HCT116 (cell line): ENCODE measurements at places on chromosomes 1 and 21.
A peak's percentile ranks its signal among the peaks of the same experiment; 100 is the strongest.

GRCh38 chr1:190906206-190906725 is 428.6 kb upstream of the BRINP3 start:
- DNase-seq = no peak

GRCh38 chr1:101175466-101175865 is 61.4 kb upstream of the S1PR1 start:
- DNase-seq = no peak

GRCh38 chr1:240705579-240705978 is 93.6 kb upstream of the GREM2 start:
- no peak for DNase-seq

DNA sequence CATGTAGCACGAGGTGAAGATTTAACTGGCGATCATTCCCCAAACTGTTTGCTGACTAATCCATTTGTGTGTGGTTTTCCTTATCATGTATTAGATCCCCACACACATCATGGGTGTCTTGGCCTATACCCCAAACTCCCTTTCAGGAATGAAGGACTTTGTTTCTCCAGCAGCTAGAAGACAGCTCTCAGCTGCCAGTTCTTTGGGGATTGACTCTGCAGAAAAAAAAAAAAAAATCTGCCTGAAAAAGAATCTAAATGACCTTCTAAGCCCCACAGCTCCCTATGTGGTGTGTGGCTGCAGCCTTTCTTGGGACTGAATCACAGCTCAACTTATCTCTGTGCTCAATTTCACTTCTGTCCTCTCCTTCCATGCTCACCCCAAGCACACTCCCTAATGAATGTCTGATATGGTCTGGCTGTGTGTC is 256.3 kb upstream of the DUSP10 start:
- no peak for DNase-seq

DNA sequence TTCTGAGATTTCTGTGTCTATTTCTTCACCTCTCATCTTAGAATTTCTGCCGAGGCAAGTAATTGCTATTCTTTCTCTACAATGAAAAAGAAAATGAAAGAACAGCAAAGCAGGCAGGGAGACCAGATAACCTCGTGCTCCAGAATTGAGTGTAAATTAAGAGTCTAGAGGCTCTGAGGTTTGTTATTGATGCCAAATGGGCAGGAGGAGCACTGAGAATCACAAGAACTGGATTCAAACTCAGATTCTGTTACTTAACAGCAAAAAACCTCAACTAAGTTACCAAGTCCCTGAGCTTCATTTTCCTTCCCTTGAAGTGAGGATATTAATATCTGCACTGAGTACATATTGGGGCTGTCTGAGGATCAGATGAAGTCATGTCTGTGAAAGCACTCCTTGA is 5.5 kb upstream of the DDR2 start:
- DNase-seq = no peak

- no peak for DNase-seq
Observed at GRCh38 chr1:212930986-212931678, 19.2 kb upstream of the VASH2 start.

GRCh38 chr1:8706995-8707396 is 110.4 kb downstream of the RERE start:
- DNase-seq = no peak

DNA sequence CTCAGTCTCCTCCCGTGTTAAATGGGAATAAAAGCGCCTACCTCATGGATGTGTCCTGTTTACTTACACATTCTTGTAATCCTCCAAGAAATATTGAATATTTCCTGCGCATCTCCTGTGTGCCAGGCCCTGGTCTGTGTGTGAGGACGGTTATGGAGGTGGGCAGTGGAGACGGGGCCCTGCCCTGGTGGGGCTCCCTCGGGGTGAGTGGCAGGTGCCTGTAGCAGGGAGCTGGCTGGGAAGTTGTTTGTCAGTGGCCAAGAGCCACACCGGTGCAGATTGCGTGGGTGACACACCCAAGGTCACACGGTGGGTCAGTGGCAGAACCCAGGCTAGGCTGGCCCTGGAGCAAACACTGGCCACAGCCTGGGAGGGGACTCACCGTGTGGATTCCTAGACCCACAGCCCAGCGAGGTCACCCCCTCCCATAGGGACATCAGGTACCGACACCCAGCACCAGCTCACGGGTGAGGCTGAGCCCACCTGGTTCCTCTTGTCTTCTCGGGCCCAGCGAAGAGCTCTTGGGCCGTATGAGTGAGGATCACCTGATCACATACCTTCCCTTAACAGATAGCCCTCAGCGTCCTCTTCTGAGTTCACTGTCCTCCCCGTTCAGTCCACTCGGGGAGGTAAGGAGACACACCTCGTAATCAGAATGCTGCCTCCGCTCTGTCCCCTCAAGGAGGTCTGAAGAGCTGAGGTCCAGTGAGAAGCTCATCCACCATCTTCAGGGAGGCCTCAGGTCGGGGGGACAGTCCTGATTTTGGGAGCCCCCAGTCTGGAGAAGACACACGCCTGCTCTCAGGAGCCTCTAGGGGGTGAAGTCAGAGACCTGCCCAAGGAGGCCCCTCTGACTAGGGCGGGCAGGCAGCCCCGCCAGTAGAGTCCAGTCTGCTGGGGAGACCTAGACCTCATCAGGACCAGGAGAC is 349.6 kb downstream of the MATN1 start:
- DNase-seq = no peak

DNA sequence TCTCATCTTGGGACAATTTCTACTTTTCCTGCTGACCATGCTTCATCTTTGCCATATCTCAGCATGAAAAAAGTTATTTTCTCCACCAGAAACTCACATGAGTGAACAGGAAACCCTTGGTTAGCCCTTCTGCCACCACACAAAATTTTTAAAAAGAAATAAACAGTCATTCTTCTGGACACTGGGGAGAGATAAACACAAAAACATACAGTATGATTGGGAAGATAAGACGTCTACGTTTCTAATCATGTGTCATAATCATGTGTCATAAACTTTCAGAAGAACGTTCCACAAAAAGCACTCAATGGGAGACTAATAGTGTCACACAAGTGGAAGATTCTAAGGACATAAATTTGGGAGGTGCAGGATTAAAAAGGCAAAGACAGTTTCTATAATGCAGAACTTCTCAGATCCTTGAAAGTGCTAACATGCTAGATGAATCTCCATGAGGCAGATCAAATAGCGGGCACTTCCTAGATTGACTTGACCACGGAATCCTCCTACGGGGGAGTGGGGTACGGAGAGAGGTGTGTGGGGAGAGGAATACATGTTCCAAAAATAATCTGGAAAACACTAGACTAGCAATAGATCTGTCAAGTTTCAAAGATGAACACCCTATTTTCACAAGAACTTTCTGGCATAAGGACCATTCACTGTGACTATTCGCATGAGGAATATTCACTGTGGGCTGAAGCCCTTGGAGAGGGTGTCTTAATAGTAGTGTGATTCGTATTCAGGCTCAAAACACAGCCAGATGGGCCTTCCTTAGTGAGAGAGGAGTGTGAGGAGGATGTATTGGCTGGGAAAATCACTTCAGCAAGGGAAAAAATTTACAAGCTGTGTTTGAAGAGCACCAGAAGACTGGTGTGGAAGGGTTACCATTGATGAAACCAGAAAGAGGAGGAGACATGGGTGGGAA is 206.7 kb downstream of the SETD4 start:
- DNase-seq = no peak

DNA sequence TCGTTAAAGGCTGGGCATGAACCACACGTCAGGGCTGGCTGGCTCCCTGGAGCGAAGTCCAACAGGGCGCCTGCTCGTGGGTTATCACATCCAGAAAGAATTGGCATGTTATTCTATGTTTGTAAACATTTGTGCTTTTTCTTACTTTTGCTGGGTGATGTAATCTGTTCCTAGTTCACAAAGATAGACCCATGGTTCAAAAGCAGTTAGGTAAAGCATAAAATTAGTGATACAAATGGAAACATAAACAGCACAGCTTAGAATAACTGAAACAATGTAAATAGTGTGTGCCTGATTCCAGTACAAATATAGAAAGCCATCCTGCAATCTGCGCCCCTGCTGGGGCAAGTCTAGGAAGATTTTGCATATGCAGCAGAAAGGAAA is 184.0 kb upstream of the C1orf174 start:
- DNase-seq = no peak

DNA sequence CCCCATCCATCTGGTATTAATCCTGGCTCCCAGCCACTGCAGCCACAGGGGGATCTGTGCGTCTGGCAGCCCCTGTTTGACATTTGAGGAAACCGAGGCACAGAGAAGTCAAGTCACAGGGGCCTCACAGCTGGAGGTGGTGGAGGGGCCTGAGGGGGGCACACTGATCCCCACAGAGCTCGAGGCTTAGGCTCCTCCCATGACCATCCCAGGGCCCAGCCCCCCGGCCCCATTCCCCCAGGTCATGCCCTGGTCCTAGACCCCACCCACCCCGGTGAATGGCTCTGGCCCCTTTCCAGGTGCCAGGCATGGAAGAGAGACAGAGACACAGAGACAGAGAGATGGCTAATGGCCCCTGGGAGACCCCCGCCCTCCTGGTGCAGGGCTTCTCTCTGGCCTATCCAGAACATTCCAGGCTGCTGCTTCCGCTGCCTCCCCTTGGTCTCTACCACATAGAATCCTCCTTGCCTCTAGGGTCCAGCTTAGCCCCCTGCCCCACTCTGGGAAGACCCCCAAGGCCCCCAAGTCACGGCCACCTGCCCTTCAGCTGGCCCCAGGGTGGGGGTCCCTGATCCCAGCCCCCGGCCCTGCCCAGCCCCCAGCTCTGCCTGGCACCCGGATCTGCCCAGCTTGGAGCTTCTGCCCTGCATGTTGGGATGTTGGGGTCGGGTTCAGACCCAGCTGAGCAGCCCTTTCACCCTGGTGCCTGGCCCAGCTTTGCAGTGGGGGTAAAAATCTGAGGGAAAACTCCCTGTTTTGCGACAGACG is 29.2 kb upstream of the LRRC3 start:
- DNase-seq = no peak

DNA sequence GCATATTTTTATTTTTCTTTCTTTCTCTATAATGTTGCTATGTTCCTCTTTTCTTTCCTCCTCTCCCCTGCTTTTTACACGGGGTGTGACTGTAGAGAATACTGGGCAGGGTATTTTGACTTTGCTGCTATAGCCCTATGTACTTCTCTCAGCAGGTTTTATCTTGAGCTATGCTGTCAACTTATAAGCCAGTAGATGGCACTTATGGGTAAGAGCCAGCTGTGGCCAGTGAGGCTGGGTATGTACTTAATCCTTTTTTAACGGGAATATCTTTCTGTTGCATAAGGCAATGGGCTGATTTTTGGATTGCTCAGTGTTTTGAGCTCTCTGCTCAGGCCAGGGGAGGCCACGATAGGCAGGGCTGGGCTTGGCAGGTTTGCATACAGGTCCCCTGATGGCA is 99.0 kb downstream of the KCNK2 start:
- DNase-seq = no peak

GRCh38 chr1:49364676-49365075 is 588.0 kb upstream of the BEND5 start:
- no peak for DNase-seq

DNA sequence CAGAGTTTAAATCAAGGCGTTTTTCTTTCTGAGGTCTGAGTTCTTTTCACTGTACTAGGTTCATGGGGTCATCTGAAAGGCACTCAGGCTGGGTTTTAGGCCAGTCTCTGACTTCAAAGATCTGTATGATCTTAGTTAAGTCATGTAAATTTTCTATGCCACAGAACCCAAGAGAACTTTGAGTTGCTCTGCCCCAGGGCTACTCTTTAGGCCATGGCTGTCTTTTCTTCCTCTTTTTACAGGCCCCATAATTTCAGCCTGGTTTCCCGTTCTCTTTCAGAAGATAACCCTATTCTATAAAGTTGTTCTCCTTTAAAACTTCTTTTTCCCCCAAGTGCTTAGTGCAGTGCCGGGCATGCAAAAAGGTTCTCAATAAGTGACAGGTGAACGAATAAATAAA is 26.1 kb downstream of the METTL13 start:
- no peak for DNase-seq

GRCh38 chr1:171055966-171056643 is 34.6 kb upstream of the FMO3 start:
- DNase-seq = no peak

GRCh38 chr1:224817382-224817781 is 112.1 kb upstream of the DNAH14 start:
- DNase-seq = no peak

- DNase-seq = no peak
Observed at GRCh38 chr21:34807146-34807880, 138.5 kb downstream of the CLIC6 start.

GRCh38 chr1:67532452-67533216 is 102.4 kb upstream of the SERBP1 start:
- DNase-seq = peak; percentile 81

- no peak for DNase-seq
Observed at GRCh38 chr1:17904290-17904689, 149.2 kb downstream of the ACTL8 start.

DNA sequence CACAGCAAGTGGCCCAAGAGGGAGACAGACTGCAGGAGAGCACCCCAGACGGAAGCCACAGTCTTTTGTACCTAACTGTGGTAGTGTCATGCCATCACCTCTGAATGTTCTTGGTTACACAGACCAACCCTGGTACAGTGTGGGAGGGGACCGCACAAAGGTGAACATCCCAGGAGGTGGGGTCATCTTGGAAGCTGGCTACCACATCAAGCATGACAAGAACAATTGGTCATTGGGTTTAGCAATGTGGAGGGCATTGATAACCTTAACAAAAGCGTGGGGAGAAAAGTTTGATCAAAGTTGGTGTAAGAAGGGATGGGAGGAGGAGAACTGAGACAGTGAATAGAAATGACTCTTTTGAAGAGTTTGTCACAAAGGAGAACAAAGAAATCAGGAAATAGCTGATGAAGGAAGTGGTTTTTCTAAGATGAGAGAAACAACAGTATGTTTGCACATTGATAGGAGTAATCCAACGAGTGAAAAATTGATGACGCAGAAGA is 87.1 kb upstream of the CACNA1E start:
- no peak for DNase-seq

DNA sequence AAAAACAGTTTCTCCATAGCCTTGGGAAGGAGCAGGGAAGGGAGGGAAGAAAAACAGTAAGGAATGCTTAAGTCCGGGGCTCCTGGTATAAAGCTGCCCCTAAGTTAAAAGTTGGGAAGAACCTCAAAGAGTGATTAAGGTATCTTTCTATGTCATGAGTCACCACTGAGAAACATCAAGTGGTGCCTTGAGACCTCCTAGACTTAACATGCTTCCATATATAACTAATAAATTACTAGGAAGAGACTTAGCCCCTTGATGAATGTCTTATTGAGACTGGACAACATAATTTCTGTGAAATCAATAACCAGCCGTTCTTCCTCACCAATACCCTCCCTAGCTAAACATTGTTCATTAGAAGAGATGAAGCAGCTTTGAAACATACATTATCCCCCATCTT is 121.8 kb upstream of the SLC44A3 start:
- DNase-seq = no peak

GRCh38 chr1:56120021-56120420 is 459.3 kb downstream of the PLPP3 start:
- DNase-seq = no peak

GRCh38 chr1:44819608-44820327 is 11.4 kb downstream of the BTBD19 start:
- peak; percentile 96 for DNase-seq
